ENCODE measurements at places on chromosomes 5 and 9.

DNA sequence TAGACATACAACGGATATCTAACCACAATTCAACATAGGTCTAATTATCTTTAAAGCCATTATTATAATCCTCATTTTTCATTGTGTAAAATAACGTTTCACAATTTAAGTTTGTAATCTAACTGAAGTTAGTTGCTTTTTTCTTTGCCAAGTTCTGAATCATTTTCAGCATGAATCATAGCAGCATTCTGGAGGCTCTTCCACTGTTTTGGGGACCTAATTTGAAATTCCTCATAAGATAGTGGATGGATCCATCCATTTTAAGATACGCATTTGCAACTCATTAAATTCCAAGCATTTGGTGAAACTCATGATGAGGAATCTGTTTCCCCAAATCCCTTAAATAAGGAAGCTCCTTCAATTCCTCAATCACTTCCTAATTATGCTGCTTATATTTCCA is 447.1 kb upstream of the CDH10 start:
- DNase-seq, result no peak

DNA sequence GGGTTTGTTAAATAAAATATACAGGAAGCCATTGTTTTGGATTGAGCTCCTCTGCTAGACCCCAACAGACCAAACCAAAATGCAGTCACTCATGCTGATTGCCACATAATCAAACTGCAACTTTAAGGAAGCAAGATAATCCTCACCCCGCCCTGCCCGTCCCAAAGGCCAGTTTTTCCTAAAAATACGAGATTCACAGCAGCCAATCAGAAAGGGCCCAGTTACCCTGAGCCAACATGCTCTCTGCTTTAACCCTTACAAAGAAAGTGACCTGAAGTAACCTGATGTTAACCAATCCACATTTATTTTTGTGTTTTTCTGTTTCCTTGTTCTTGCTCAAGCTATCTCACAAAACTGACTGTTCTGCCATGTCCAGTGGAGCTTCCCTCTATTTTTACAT is 21.5 kb upstream of the RNF20 start:
- no peak for DNase-seq

DNA sequence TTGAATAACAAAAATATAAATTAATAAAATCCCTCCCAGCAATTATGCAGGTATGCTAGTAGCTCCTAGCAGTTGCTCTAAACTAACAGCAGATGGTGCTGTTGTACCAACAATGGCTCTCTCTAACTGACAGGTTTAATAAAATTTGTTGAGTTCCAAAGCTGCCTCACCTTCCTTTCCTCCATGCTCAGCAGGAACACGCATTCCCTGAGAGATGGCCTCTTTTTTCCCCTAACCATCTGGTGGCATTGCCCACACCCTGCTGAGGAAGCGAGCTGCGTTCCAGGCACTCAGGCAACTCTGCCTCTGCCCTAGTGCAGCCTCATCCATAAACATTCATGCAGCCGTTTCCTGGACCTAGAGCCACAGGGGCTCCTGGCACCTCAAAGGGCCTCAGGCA is 106.2 kb downstream of the KLHL3 start:
- peak; percentile 83 for DNase-seq

DNA sequence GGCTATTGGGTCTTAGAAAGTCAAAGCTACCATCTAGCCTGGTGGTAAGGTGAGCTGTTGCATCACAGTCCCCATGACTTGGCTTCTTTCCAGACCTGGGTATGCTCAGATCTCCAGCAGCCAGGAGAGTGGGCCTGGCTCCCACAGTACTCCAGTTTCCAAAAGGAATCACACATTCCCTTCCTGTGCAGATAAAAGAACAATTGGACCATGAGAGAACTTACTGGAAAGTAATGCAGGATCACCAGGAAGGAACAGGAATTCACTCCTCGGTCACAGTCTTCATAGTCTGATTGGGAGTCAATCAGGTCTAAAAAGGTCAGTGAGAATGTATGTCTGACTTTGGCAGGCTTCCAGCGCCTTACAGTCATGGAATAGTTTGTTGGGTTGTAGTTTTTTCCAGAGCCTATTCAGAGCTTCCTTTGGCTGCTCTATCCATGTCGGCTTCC is 47.8 kb upstream of the CD180 start:
- DNase-seq, result peak; percentile 40

GRCh38 chr5:144697847-144698262 is 527.2 kb downstream of the KCTD16 start:
- DNase-seq, result peak; percentile 5

GRCh38 chr9:128122809-128123175 is 4.7 kb downstream of the PTGES2 start:
- no peak for DNase-seq
